Amygdala (tissue), 56 donors: ENCODE measurements at places on chromosomes 2 and 18.

DNA sequence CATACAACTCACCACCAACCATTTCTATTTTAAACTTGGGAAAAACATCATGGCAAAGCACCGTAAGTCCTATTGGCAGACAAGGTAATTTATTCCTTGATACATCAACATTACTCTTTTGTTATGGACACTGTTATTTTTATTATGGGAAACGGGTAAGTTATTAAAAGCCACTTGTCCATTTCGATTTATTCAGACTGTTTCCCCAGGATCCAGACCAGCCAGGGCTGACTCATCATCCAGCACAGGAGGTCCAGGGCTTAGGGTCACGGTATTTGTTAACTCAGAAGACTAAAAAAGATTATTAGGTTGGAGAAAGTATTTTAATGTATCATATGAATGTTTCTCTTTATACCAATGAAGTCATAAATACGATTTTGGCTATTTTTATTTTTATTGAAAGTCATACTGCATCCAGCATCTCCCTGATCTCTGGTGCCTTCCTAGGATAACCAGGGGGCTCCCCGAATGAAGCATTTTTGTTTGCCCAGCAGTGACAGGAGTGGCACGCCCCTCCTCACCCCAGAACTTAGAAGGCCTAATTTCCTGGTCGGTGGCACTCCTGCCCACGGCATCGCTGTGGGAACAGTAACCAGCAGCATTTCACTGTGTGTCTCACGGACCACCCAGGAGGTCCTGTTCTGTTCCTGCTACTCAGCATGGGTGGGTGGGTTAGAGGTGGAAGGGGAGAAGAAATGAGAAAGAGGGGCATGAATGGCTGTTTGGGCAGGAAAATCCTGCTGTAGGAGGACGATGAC is 446.1 kb downstream of the EIPR1 start:
- no peak for DNase-seq

GRCh38 chr2:79695248-79695647 is 182.4 kb downstream of the CTNNA2 start:
- no peak for DNase-seq

- no peak for DNase-seq
These were observed 50.8 kb upstream of the FANCL start for GRCh38 chr2:58291726-58292438.

GRCh38 chr2:199818026-199818425 is 33.0 kb downstream of the FTCDNL1 start:
- no peak for DNase-seq

- DNase-seq, result no peak
These were observed 17.5 kb upstream of the DPP4 start for GRCh38 chr2:162091325-162092007.

GRCh38 chr18:6203791-6204190 is 210.9 kb downstream of the L3MBTL4 start:
- no peak for DNase-seq

DNA sequence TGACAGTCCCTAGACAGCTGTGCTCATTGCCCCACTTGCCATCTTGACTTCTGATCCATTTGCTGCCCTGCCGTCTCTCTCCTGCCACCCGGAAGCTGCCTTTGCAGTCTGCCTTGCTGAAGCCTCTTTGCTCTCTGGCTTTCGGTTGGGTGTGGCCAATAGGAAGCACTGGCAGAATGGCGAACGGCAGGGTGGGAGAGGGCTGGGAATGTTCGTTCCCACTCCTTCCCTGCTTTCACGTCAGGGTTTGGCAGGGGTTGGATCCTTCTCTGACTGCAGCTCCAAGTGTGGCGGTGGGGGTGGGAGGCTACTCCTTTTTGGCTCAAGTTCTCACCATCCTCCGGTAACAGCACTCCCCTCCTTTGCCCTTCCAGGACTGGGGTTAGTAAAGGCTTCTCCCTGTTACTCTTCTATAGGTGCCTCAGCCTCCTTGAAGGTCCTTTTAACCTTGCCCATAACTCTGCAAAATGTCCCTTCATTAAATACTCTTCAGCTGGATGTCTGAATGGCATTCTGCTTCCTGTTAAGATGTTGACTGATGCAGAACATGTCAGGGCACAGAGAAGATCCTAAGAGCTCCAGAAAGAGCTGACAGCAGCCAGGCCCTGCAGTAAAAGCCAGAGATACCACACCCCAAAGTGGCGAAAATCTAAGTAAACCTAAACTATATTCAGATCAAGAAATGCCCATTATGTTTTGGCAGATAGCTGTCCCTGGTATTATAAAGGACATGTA is 299.7 kb downstream of the CDCA7 start:
- DNase-seq, result no peak

GRCh38 chr18:9994026-9994570 is 80.3 kb downstream of the VAPA start:
- no peak for DNase-seq

DNA sequence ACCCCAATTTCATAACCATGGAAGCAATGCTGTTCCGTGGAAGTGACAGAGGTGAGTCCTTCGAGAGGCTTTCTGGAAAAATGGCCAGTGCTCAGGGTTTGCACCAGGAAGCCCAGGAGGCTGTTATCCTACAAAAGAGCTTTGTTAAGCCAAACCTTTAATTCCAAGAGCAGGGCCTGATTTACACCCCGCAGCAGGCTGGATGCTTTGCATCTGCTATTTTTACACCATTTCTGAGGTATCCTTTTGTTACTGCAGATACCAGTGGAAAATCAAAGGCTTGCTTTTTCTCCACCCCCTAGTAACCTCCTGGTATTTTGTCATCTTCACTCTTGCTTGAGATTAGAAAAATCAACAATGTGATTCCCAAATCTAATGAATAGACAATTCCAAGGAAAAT is 380.6 kb downstream of the SOX11 start:
- DNase-seq, result no peak

GRCh38 chr18:58143386-58143785 is 99.4 kb downstream of the NEDD4L start:
- no peak for DNase-seq

- DNase-seq, result no peak
These were observed 88.5 kb upstream of the COPS8 start for GRCh38 chr2:236997069-236997715.

- no peak for DNase-seq
These were observed 10.0 kb downstream of the SLC40A1 start for GRCh38 chr2:189570570-189571031.

DNA sequence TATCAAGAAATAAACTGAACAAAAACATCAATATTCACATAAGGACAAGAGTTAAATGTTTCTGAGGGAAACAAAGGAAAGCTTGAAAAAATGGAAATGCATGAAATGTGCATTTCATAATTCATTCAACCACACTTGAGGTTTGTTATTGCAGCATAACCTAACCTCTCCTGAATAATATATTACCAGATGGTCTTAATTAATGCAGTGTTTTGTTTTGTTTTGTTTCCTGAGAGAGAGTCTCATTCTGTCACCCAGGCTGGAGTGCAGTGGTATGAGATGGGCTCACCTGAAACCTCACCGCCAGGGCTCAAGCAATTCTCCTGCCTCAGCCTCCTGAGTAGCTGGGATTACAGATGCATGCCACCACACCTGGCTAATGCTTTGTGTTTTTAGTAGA is 139.9 kb upstream of the PIEZO2 start:
- DNase-seq, result no peak

GRCh38 chr2:10811517-10811916 is 1.1 kb downstream of the PDIA6 start:
- DNase-seq, result no peak

- no peak for DNase-seq
These were observed 3.2 kb downstream of the CNNM3 start for GRCh38 chr2:96819128-96819875.

- DNase-seq, result peak; percentile 25
These were observed 405.0 kb downstream of the XIRP2 start for GRCh38 chr2:167293172-167293781.

GRCh38 chr2:96111823-96112500 is 4.4 kb downstream of the ADRA2B start:
- DNase-seq, result no peak

DNA sequence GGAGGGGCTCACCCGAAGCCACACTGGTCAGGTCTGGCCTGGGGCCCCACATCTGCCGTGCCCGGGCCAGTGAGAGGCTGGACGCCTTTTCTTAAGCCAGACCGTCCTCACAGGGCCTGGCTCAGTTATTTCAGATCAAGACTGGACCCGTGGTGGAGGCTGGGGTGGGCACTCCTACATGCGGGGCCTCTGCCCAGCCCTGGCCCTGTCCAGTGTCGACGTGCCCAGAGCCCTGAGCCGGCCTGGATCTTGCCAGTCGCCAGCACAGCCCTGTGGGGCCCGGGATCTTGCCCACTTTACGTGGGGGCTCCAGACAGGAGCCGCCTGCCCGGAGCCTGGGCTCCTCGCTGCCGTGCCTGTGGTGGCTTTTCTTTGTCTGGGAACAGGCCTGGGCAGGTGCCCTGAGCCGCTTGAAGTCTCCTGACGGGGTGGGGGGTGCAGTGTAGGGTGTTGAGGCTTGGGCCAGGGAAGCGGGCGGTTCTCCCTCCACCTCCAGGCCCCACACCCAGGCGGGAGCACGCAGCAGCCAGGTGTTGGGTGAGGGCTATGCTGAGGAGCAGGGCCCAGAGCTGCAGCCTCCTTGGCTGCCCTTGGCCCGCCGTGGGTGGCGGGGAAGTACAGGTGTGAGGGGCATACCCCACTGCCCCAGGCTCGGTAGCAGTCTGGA is 6.0 kb downstream of the GPC1 start:
- DNase-seq, result no peak

- no peak for DNase-seq
These were observed 2003.8 kb upstream of the PIK3C3 start for GRCh38 chr18:39951142-39951720.

- DNase-seq, result no peak
These were observed 267.6 kb downstream of the SRBD1 start for GRCh38 chr2:45343251-45344017.

DNA sequence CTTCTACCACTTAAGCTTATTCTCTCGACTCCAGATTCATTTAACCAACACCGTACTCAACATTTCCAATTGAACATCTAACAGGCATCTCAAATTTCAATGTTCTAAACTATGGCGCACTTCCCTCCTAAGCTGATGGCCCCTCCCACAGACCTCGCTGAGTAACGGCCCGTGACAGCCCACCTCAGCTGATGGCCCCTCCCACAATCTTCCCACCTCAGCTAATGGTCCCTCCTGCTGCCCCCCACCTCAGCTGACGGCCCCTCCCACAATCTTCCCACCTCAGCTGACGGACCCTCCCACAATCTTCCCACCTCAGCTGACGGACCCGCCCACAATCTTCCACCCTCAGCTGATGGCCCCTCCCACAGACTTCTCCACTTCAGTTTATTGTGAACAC is 57.1 kb upstream of the TSPYL6 start:
- no peak for DNase-seq

DNA sequence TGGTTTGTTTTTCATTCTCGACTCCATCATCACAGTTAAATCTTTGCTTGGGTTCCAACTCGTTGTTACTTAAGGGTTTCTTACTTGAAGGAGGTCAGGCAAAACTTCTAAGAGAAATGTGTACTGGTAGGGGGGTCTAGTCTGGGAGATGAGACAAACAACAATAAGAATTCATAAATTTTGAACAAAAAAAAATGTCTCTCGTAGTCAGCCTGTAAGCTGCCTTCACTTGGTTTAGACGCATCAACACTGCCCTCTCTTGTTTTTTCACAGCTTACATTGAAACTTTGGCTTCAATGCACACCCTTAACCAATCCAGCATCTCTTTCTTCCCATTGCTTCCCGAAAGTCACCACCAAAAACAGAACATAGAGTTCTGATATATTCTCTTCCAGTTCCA is 576.4 kb upstream of the PIK3C3 start:
- no peak for DNase-seq

DNA sequence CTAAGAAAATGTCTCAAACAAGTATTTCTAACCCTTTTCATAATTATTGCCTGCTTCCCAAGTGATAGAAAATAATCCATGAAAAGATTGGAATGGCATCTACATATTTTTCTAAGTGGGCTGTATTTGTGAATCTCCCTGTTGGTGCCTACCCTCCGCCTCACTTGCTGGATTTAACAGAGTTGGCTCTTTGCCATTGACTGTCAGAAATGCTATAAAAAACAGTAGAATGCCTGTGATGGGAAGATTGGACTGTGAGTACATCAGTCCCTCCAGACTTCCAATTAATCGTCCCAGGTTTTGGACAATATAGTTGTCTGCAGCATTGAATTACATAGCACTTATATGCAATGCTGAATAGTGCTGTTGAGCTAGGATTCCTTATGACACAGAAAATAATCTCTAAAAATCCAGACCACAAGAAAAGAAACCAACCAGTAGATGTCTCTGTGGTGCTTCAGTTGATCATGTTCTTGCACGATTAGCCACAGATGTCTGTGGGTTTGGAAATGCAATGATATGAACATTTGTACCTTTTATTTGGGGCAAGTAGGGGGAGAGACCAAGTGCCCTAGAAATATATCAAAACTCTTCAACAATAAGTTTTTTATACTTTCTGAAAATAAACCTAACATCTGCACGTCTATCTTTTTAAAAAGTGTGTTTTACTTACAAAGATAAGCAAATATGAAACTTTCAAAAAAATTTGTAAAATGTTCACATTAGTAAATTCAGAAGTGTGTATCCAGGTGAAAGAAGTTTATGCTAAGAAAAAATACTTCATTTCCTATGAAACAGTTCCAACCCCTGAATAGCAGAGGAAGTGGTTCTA is 88.5 kb downstream of the DYNAP start:
- DNase-seq, result no peak

DNA sequence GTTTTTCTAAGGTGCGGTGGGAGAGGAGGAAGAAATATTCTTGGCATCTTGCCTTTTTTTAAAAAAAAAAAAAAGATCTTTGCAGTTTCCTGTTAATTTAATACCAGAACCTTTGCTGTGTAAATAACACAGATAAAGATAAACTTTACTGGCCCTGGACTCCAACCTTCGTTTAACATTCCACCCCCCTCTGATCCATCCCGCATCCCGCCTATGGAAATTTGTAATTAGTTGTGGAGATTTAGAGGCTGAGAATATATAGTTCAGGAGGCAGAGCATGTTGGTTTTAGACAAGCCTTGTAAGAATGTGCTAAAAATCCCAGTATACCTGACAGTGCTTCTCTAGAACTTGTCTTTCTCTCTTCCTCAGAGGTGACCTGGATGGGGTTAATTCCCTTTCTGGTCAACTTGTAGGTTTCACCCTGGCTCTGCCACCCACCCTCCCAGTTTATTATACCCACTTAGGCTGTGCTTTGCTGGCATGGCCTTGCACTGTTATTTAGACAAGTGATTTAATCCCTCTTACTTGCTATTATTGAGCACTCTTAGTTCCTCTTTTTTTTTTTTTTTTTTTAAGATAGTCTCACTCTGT is 2.9 kb upstream of the C2orf72 start:
- no peak for DNase-seq

- DNase-seq, result no peak
These were observed 125.9 kb downstream of the CCDC85A start for GRCh38 chr2:56309626-56310170.

DNA sequence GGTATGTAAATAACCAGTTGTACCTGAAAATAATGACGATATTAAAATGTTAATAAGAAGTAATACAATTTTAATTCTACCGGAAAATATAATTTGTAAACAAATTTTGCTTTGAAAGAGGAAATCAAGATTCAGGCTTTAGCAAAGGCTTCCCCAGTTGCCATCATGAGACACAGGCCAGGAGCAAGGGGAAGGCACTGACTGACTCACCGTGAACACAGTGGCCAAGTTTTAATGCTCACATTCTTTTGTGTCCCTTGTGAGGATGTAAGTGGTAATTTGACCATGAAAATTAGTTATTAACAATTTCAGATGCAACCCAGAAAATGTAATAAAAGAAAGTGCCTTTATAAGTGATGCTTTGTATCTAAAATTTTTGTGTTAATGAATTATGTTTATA is 164.1 kb downstream of the GREB1L start:
- DNase-seq, result no peak

GRCh38 chr2:175005733-175006264 is 618 bp upstream of the CHN1 start:
- no peak for DNase-seq
